Kidney (tissue), 22 donors: ENCODE measurements at places on chromosomes 12 and 14. TPM values are rescaled to one million over a fixed set of nuclear protein-coding genes. Genes with fewer than 3 reads are reported as not detected.

DNA sequence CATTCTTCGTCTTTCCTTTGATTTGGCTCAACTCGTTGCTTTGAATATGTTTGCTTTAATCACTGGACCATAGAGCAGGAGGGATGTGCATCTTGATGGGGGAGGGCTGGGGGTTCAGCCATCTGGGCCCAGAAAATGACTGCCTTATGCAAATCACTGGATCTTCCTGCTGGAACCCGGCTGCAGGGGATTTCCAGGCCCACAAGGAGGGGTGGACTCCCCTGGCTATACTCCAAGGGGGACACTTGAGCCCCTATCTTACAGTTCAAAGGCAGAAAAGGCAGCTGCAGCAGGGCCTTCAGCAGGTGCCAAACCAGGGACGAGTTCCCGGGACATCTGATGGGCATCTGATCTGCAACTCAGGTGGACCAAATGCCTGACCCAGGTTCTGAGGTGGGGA is 122.5 kb downstream of the DICER1 start:
- H3K27ac ChIP-seq, result no peak overlapping the region
- H3K4me3 ChIP-seq, result no peak overlapping the region
- no peaks in the 10 kb centered on the region for H3K27me3 ChIP-seq

GRCh38 chr12:42296503-42297109 is 29.3 kb downstream of the ZCRB1 start:
- no peak for DNase-seq
- no peak overlapping the region for H3K4me3 ChIP-seq
- H3K27ac ChIP-seq, result no peak overlapping the region
- H3K27me3 ChIP-seq, result no peaks in the 10 kb centered on the region
- no peaks in the 10 kb centered on the region for H3K36me3 ChIP-seq

Gene FGF6
- not detected for total RNA-seq

Gene SERPINA1
- 1,861 TPM for total RNA-seq

Gene SERPINA12
- not detected for total RNA-seq

DNA sequence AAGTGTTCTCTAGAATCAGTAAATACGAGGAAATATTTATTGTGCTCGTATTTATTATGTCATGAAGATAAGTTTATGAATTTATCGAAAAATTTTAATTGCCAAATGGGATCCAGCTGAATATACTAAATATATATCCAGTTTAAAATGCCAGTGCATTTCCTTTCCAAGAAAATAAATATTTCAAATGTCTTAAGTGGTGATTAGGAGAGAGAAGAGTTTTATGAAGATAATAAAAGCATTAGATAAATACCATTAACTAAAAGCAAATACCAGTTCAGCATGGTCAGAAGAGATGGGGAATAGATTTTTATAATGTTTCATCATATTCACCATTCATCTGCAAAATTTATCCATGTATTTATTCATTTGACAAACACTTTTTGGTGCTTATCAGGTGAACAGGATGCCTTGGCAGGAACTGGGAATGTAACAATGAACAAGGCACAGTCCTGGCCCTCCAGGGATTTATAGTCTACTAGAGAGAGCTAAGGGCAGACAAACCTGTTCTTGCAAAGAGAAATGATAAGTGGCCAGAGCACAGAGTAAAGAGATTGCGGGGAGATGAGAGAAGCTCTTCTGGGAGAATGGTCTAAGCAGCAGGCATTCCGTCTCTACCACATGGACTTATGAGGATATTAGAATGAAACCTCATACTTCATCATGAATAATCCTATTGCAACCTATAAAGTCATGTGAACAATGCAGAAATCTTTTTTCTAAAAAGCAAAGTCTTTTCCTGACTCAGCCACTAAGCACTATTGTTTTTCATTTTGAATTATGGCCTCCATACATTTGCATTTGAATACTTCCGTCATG is 143.7 kb upstream of the ABCD2 start:
- no peaks in the 10 kb centered on the region for H3K4me1 ChIP-seq
- H3K27ac ChIP-seq, result no peak overlapping the region
- peaks cover 4% of the 10 kb centered on the region for H3K36me3 ChIP-seq
- H3K4me3 ChIP-seq, result no peak overlapping the region
- DNase-seq, result no peak
- H3K27me3 ChIP-seq, result no peaks in the 10 kb centered on the region

Gene ASCL1
- not detected for total RNA-seq

- H3K36me3 ChIP-seq, result no peaks in the 10 kb centered on the region
- no peaks in the 10 kb centered on the region for H3K27me3 ChIP-seq
- H3K4me1 ChIP-seq, result peaks cover 16% of the 10 kb centered on the region
- H3K27ac ChIP-seq, result no peak overlapping the region
Measured at GRCh38 chr14:89428546-89429198, 11.6 kb upstream of the FOXN3 start.

Gene DAO
- 0.41 TPM for total RNA-seq

- H3K4me1 ChIP-seq, result no peaks in the 10 kb centered on the region
- no peak for DNase-seq
- H3K36me3 ChIP-seq, result no peaks in the 10 kb centered on the region
- H3K27me3 ChIP-seq, result no peaks in the 10 kb centered on the region
Measured at GRCh38 chr12:54583726-54584125, 4.7 kb downstream of the PPP1R1A start.

- no peak overlapping the region for H3K27ac ChIP-seq
- H3K4me3 ChIP-seq, result no peak overlapping the region
- H3K36me3 ChIP-seq, result no peaks in the 10 kb centered on the region
- DNase-seq, result no peak
- no peaks in the 10 kb centered on the region for H3K27me3 ChIP-seq
Measured at GRCh38 chr14:40371011-40371410, 938.8 kb upstream of the FBXO33 start.

Gene LRRC9
- total RNA-seq, result not detected

GRCh38 chr14:31419967-31420318 is 407 bp downstream of the HEATR5A start:
- H3K27me3 ChIP-seq, result no peaks in the 10 kb centered on the region
- DNase-seq, result peak; percentile 71

DNA sequence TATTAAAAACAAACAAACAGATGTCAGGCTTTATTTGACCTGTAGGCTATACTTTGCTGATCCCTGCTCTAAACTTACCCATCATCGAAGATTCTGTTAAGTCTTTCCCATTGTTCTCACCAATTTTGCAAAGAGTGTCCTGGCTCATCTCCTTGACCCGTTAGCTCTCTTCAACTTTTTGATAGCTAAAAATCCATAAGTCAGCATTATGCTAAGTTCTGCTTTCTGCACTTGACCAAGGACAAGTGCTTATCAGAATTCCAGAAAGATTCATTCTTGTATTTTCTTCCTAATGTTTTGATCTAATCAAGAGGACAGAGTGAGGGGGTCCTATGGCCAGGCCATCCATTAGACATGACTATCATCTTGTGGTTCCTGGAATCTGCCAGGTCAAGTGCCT is 503.5 kb downstream of the FUT8 start:
- H3K27me3 ChIP-seq, result no peaks in the 10 kb centered on the region
- DNase-seq, result no peak
- H3K27ac ChIP-seq, result no peak overlapping the region
- H3K4me1 ChIP-seq, result no peaks in the 10 kb centered on the region
- H3K4me3 ChIP-seq, result no peak overlapping the region
- H3K36me3 ChIP-seq, result no peaks in the 10 kb centered on the region

Gene APOF
- total RNA-seq, result not detected

- no peaks in the 10 kb centered on the region for H3K27me3 ChIP-seq
- DNase-seq, result no peak
- H3K36me3 ChIP-seq, result peaks cover 4% of the 10 kb centered on the region
- H3K4me1 ChIP-seq, result no peaks in the 10 kb centered on the region
- H3K4me3 ChIP-seq, result no peak overlapping the region
Measured at GRCh38 chr12:69389831-69390230, 30.3 kb downstream of the YEATS4 start.
